ENCODE measurements at places on chromosomes 12 and 14.

- DNase-seq = no peak
Measured at GRCh38 chr12:90630006-90630405, 325.0 kb downstream of the CCER1 start.

- DNase-seq = no peak
Measured at GRCh38 chr12:68745376-68745903, 536 bp upstream of the SLC35E3 start.

GRCh38 chr12:57235728-57236131 lies 6.2 kb downstream of the SHMT2 start:
- no peak for DNase-seq

DNA sequence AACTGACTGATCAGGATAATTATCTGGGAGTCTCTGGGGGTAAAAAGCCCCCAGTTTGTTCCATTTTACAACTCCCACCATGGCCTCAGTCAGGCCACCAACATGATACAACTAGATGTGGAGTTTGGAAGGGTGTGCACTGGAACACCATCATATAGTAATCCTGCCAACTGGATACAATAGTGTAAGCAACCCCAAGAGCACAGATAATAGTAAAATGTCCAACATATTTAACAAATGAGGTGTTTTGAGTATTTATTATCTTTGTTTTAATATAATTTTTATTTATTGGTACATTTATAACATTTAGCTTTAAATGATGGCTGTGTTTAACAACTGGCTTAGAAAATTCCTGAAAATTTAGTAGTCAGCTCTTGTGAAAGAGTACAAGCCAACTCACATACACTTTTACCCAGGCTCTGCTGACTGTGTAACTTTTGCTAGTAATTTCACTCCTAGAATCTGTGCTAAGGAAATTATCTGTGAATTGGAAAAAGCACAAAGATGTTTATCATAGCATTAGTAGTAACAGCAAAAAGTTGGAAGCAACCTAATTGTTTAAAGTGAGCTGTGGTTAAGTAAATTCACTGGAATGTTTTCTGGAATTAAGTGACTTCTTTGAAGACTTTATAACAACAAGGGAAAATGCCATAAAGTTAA lies 196.8 kb downstream of the RAD51B start:
- DNase-seq = no peak

- DNase-seq = no peak
Measured at GRCh38 chr12:99549651-99550050, 97.9 kb upstream of the GARIN6 start.

Data from activated CD8-positive, alpha-beta memory T cell treated with anti-CD3 and anti-CD28 coated beads for 48 hours (primary cell).